ENCODE measurements at places on chromosomes 13 and 19.

- H3K4me3 ChIP-seq, result no peak overlapping the region
- H3K27ac ChIP-seq, result no peak overlapping the region
- H3K27me3 ChIP-seq, result no peaks in the 10 kb centered on the region
- no peaks in the 10 kb centered on the region for H3K36me3 ChIP-seq
These were observed 138.8 kb upstream of the RNF113B start for GRCh38 chr13:98315902-98316301.

GRCh38 chr13:108305655-108306054, 36.1 kb downstream of the TNFSF13B start:
- H3K4me1 ChIP-seq, result no peaks in the 10 kb centered on the region
- no peak overlapping the region for H3K4me3 ChIP-seq

DNA sequence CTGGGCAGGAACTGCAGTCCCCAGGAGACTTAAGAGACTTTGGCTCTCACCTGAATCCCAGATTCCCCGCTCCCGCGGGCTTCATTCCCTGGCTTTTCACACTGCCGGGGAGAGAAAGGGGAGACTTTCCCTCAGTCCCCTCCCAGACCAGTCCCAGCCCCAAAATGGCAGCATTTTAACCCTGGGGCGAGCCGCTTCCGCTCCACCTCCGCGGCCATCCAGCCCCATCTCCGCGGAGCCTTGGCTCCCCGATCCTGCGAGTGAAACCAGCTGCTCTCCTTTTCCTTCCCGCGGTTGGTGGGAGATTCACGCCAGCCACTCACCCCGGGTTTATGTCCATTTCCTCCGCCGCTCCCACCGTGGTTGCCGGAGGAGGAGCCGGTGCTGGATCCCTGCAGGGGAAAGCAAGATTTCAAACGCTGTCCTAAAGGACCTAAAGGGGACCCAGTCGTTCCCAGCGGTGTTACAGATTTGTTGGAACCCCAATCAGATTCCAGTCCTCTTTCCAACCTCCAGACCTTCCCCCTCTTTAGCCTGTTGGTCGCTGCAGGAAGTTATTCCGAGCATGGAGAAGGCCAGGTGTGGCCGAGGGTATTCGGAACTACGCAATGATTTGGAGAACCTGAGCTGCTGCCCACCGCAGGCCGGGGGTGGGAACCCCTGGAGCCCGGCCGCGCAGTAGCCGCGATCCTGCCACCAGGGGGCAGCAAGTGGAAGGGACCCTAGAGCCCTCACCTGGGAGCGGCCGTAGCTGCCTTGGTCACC, 3.4 kb downstream of the DMKN start:
- DNase-seq, result no peak
- H3K27me3 ChIP-seq, result no peaks in the 10 kb centered on the region
- H3K4me3 ChIP-seq, result peak overlapping the region; percentile 40
- H3K27ac ChIP-seq, result peak overlapping the region; percentile 72
- H3K4me1 ChIP-seq, result peaks cover 31% of the 10 kb centered on the region
- H3K36me3 ChIP-seq, result no peaks in the 10 kb centered on the region

- no peaks in the 10 kb centered on the region for H3K27me3 ChIP-seq
- H3K36me3 ChIP-seq, result no peaks in the 10 kb centered on the region
- DNase-seq, result no peak
- H3K4me3 ChIP-seq, result no peak overlapping the region
These were observed 105.6 kb downstream of the RAB20 start for GRCh38 chr13:110455941-110456340.

DNA sequence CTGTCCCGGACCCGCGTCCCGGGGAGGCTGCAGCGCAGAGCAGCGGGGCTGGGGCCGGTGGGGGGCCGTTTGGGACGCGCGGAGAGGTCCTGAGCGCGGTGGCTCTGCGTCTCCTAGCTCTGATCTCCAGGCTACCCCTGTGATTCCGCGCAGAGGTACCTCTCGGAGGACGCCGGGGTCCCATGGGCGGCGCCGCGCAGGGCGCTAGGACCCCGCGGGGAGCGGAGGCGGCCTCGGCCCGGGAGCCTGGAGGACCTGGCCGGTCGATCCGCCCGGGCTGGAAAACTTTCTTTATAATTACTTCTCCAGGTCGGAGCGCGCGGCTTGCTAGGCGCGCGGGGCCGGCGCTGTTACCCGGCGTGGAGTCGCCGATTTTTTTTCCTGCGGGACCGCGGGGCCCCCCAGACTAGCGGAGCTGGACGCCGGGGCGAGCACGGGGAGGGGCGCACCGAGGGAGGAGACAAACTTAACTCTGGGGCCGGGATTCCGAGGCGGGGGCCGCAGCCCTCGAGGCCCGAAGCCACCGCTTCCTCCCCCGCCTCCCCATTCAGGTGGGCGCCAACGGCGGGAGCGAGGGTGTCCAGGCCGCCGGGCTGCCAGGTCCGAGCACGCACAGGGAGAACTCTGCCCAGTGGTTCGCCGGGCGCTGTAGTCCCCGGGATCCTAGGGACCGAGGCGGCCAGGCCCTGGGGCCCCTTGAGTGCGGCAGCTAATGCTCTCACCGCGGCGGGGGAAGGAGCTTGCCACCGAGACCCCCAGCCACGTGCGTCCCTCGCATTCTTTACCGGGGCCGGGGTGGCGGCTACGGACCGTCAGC, 848 bp upstream of the CEBPA start:
- no peaks in the 10 kb centered on the region for H3K27me3 ChIP-seq
- peak overlapping the region; percentile 94 for H3K27ac ChIP-seq
- no peaks in the 10 kb centered on the region for H3K36me3 ChIP-seq

GRCh38 chr19:33344573-33344925, 29.0 kb upstream of the CEBPG start:
- no peak for DNase-seq
- H3K27me3 ChIP-seq, result no peaks in the 10 kb centered on the region
- H3K4me1 ChIP-seq, result no peaks in the 10 kb centered on the region
- no peak overlapping the region for H3K27ac ChIP-seq
- no peak overlapping the region for H3K4me3 ChIP-seq

- no peaks in the 10 kb centered on the region for H3K27me3 ChIP-seq
- H3K4me1 ChIP-seq, result peaks cover 21% of the 10 kb centered on the region
- no peak overlapping the region for H3K4me3 ChIP-seq
- DNase-seq, result peak; percentile 90
These were observed 418.9 kb downstream of the ZNF536 start for GRCh38 chr19:30791088-30791487.

GRCh38 chr13:46544208-46544607, 8.8 kb upstream of the LRCH1 start:
- no peaks in the 10 kb centered on the region for H3K36me3 ChIP-seq
- H3K27me3 ChIP-seq, result no peaks in the 10 kb centered on the region
- DNase-seq, result no peak
- H3K4me3 ChIP-seq, result no peak overlapping the region
- H3K4me1 ChIP-seq, result no peaks in the 10 kb centered on the region

DNA sequence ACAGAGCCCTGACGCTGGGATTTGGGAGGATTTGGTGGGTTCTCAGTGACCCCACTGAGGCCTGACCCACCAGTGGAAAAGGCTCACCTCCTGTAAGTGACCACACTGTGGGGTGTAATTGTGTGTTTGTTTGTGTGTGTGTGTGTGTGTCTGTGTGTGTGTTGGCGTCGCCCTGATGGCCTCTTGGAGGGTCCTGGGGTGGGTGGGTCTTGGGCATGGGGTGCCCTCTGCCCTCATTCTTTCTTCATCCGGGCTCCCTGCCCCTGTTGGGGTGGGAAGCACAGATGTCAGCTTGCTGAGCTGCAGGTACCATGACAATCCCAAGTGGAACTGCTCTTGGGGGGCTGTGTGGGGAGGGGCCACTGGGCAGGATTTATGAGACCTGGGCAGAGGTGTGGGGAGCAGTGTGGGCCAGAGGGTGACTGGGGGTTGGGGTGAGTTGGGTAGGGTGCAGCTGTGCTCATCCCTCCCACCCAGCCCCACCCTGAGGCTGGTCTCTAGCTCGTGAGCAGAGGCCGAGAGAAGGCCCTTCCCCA, 22.8 kb downstream of the WTIP start:
- no peak overlapping the region for H3K4me3 ChIP-seq
- H3K27me3 ChIP-seq, result no peaks in the 10 kb centered on the region
- H3K4me1 ChIP-seq, result peaks cover 16% of the 10 kb centered on the region
- DNase-seq, result peak; percentile 54
- H3K27ac ChIP-seq, result no peak overlapping the region

- no peak overlapping the region for H3K27ac ChIP-seq
- no peaks in the 10 kb centered on the region for H3K27me3 ChIP-seq
- no peak overlapping the region for H3K4me3 ChIP-seq
- no peak for DNase-seq
These were observed 5.5 kb upstream of the TMTC4 start for GRCh38 chr13:100680131-100680530.

DNA sequence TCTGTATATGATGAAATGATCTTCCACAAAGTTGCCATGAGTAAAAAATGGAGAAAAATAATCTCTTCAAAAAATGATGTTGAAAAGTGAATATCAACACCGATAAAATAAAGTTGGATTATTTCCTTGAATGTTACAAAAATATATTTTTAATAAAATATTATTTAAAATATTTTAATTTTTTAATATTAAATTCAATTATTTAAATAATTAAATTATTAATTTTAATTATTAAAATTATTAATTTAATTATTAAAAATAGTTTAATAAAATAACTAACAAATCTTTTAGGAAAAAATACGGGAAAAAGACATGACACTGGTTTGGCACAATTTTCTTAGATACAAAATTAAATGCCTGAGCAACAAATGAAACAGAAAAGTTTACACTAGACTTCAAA, 21.3 kb downstream of the ZNF626 start:
- no peaks in the 10 kb centered on the region for H3K27me3 ChIP-seq
- DNase-seq, result no peak
- H3K4me1 ChIP-seq, result no peaks in the 10 kb centered on the region

DNA sequence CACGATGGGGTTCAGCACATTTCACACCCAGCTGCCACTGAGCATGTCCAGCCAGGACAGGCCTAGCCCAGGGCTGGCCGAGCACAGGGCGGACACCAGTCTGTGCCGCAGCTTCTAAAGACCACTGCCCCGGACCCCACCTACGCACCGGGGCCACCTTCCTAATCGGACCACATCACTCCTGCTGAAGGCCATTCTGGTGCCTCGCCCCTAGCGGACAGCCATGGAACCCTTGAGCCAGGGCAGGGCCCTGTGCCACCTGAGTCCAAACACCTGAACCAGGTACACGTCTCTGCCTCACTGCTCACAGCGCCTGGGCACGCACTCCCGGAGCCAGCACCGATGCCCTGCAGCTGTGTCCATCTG, 8.4 kb upstream of the C13orf46 start:
- no peak overlapping the region for H3K4me3 ChIP-seq
- H3K36me3 ChIP-seq, result peaks cover 17% of the 10 kb centered on the region
- peaks cover 6% of the 10 kb centered on the region for H3K4me1 ChIP-seq
- DNase-seq, result no peak
- H3K27me3 ChIP-seq, result no peaks in the 10 kb centered on the region

GRCh38 chr13:24063281-24063877, 97.1 kb upstream of the SPATA13 start:
- no peaks in the 10 kb centered on the region for H3K36me3 ChIP-seq
- no peak for DNase-seq
- H3K27me3 ChIP-seq, result no peaks in the 10 kb centered on the region
- no peaks in the 10 kb centered on the region for H3K4me1 ChIP-seq

GRCh38 chr19:5193192-5193591, 147.4 kb downstream of the PTPRS start:
- no peaks in the 10 kb centered on the region for H3K36me3 ChIP-seq
- no peak overlapping the region for H3K4me3 ChIP-seq
- H3K27ac ChIP-seq, result no peak overlapping the region
- DNase-seq, result no peak

DNA sequence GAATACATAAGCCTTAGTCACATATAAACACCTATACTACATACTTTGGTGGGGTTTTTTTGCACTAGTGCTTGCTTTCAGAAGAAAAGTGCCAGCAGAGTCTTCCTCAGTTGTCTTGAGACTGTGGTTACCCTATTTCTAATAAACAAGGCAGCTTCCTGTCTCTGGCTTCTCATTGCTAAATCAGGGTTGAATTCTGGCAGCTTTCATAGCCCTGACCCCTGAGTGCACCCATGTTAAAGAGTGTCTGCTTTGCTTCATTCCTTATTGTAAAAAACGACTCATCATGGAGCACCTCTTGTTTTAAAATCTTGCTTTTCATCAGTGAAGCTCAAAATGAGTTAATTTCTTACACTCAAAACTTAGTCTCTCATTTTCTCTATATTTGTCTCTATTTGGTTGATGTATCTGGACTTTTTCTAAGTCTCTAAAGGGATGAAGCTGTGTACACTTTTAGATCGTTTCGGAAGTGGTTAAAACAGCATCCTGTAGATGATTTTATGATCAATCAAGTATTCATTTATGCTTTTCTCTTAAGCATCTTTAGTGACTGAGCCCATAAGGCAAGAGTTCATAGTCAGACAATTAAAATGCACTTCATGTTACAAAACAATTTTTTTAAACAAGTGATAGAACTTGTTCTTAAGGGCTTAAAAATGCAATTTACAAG, 72.1 kb downstream of the KLF12 start:
- no peak overlapping the region for H3K4me3 ChIP-seq
- DNase-seq, result no peak
- no peak overlapping the region for H3K27ac ChIP-seq
- H3K36me3 ChIP-seq, result no peaks in the 10 kb centered on the region

GRCh38 chr13:113216254-113217048, 7.0 kb downstream of the CUL4A start:
- peaks cover 14% of the 10 kb centered on the region for H3K36me3 ChIP-seq
- no peak overlapping the region for H3K27ac ChIP-seq
- no peak for DNase-seq
- H3K4me3 ChIP-seq, result no peak overlapping the region

- peaks cover 29% of the 10 kb centered on the region for H3K4me1 ChIP-seq
- no peak overlapping the region for H3K4me3 ChIP-seq
- no peak for DNase-seq
These were observed 3.7 kb upstream of the RASL11A start for GRCh38 chr13:27266917-27267316.

GRCh38 chr19:14350866-14351265, 30.4 kb upstream of the ADGRE5 start:
- DNase-seq, result no peak
- no peak overlapping the region for H3K4me3 ChIP-seq
- no peaks in the 10 kb centered on the region for H3K27me3 ChIP-seq
- H3K27ac ChIP-seq, result no peak overlapping the region
- no peaks in the 10 kb centered on the region for H3K4me1 ChIP-seq

DNA sequence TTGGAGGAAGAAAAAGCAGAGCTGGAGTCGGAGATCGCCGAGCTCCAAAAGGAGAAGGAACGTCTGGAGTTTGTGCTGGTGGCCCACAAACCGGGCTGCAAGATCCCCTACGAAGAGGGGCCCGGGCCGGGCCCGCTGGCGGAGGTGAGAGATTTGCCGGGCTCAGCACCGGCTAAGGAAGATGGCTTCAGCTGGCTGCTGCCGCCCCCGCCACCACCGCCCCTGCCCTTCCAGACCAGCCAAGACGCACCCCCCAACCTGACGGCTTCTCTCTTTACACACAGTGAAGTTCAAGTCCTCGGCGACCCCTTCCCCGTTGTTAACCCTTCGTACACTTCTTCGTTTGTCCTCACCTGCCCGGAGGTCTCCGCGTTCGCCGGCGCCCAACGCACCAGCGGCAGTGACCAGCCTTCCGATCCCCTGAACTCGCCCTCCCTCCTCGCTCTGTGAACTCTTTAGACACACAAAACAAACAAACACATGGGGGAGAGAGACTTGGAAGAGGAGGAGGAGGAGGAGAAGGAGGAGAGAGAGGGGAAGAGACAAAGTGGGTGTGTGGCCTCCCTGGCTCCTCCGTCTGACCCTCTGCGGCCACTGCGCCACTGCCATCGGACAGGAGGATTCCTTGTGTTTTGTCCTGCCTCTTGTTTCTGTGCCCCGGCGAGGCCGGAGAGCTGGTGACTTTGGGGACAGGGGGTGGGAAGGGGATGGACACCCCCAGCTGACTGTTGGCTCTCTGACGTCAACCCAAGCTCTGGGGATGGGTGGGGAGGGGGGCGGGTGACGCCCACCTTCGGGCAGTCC, 5.0 kb downstream of the FOSB start:
- no peak overlapping the region for H3K4me3 ChIP-seq
- no peak for DNase-seq
- no peak overlapping the region for H3K27ac ChIP-seq

Measured in vagina (tissue), 2 donors.